Fibroblast of upper back skin (primary cell): ENCODE measurements at places on chromosomes 1 and 21.

DNA sequence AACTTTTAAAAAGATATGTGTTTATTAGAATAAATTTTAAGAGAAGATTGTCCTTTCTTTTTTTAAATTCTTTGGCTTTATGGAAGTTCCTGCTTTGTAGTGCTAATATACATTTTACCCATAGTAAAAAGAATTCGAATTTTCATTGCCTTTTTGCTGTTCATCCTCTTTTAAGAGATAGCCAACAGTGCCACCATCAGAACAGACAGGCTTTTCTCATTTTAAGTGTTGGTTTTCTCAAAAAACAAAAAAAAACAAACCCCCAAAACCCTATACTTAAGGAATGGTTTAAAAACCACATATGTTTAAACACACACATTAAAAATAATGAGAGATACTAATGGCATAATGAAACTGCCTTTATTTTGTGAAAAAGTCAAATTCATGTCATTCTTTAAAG is 118.8 kb downstream of the NEK7 start:
- DNase-seq: no peak

- DNase-seq: peak; percentile 73
Measured at GRCh38 chr1:90850898-90851710, 134.0 kb upstream of the BARHL2 start.

GRCh38 chr1:2919841-2920240 is 101.4 kb upstream of the ACTRT2 start:
- no peak for DNase-seq

DNA sequence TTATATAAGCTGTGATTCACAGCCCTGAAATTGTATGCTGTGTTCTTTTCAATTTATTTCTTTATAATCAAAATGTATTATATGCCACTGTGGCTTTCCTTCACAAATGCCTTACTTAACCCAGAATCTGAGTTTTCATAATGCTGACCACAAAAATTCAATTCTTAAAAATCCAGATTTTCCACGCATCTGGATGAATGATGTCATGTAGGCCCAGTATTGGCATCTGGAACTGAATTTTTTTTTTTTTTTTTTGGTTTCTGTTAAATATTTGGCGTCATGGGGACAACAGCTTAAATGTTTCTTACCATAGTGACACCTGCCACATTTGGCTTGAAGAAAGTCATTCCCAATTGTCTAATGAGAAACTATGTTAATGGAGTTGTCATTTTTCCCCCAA is 296.8 kb downstream of the TM2D1 start:
- peak; percentile 52 for DNase-seq

DNA sequence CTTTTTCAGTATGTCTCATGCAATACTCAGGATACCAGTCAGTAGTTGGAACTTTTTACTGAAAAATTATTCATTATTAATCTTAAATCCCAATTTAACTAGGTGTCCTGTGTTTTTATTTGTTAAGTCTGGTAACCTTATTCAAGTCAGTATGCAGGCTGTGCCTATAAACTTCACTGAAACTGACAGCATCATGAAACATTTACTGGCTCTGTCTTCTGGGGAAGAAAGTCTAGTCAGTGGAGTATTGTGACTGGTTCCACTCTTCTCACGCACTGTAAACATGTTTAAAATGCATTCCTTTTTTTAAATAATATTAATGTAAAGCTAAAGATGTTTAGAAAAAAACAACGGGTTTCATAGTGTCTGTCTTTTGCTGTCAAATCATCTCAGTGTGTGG is 739.7 kb downstream of the LTN1 start:
- DNase-seq: peak; percentile 28

- no peak for DNase-seq
Measured at GRCh38 chr1:167054946-167055630, 35.1 kb downstream of the GPA33 start.

GRCh38 chr1:8152731-8153702 is 126.9 kb upstream of the ERRFI1 start:
- DNase-seq: no peak

DNA sequence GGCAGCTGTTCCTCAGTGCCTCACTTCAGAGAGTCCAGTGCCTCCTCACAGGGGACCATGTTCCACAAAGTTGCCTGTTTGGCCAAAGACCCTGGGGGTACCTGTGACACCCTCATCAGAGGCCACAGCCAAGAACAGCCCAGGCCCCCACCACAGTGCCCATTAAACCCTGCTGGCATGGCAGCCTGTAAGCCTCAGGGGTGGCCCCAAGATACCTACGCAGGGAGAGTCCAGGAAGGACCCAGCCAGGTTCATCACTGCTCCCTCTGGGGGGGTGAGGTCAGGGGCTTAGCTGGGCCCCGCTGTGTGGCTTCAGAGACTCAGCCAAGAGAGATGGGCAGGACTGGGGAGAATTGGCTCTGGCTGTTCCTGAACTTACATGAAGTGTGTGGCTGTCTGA is 19.1 kb upstream of the PRDM16 start:
- DNase-seq: no peak

DNA sequence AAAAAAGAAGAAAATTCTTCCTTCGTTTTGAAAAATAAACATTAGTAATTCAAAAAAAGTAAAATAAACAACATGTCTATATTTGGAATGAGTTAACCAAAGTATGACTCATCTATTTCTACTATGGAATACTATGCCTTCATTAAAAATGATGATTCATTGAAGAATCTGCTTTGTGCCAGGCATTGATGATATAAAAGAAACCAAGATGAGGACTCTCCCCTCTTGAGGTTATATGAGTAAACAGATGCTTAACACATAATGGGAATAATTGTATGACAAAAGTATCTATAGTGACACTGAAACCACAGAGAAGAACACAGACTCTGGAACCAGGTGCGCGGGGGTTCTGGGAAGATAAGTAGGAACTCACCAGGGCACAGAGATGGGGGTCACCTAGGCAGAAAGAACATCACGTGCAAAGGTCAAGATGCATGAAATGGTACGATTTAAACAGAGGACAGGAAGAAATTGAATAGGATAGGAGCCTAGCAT is 18.8 kb downstream of the ELF3 start:
- DNase-seq: peak; percentile 76

GRCh38 chr1:210696709-210697108 is 368.0 kb downstream of the HHAT start:
- DNase-seq: peak; percentile 69

DNA sequence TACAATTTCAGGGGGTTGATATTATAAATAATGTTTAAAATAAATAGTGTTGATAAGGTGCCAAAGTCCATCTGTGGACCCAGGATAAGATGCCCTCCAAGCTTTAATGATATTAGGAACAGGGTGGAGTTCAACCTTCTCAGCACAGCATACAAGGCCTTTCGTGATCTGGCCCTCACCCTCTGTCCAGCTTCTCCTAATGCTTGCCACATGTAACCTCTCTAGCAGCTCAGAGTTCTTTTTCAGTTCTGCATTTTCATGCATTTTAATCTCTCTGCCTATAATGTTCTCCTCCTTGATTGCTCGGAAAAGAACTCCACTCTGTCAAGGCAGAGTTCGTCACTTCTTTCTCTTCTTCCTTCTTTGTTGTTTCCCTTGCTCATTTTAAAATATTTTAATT is 21.4 kb upstream of the SMAP2 start:
- no peak for DNase-seq

DNA sequence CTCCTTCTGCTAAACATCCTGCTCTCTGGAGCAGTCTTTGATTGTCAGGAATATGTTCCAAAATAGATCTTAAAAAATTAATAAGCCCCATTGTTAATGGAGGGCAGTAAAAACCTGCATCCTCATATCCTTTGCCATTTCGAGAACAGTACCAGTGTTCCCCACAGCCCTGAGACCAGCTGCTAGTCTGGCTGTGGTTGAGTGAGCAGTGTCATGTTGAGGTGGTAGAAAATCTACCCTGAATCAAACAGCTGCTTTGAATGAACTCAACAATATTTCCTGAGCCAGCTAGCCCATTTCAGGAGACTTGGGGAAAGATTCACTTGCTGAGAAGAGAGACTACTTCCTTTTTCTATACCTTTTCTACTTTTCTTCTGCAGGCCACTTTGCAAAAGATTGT is 24.4 kb downstream of the FABP3 start:
- DNase-seq: no peak

- peak; percentile 55 for DNase-seq
Measured at GRCh38 chr1:198024782-198025181, 107.6 kb downstream of the LHX9 start.

DNA sequence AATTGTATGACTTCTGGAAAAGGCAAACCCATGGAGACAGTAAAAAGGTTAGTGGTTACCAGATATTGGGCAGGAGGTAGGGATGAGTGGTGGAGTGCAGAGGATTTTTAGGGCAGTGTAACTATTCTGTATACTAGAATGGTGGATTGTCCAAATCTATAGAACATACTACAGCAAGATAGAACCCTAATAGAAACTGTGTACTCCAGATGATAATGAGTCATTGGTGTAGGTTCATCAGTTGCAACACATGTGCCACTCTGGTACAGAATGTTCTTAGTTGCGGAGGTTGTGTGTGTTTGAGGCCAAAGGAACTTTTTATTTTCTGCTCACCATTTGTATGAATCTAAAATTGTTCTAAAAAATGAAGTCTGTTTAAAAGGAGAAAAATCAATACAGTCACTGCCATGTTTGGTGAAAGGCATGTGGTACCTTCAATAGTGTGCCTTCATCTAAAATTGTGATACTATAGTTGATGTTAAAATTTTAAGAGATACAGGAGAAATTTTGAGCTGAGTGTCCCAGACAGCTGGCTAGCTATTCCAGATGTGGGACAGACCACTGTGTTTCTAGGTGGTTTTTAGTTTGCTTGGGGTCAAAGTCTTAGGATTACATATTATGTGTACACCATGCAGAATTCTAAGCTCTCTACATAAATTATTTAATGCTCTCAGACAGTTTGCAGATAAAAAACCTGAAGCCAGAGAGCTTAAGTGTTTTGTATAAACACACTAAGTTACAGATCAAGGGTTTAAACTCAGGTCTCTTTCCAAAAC is 150.5 kb downstream of the RPS6KC1 start:
- DNase-seq: no peak

- DNase-seq: peak; percentile 97
Measured at GRCh38 chr21:45698493-45699184, 55.1 kb downstream of the PCBP3 start.

DNA sequence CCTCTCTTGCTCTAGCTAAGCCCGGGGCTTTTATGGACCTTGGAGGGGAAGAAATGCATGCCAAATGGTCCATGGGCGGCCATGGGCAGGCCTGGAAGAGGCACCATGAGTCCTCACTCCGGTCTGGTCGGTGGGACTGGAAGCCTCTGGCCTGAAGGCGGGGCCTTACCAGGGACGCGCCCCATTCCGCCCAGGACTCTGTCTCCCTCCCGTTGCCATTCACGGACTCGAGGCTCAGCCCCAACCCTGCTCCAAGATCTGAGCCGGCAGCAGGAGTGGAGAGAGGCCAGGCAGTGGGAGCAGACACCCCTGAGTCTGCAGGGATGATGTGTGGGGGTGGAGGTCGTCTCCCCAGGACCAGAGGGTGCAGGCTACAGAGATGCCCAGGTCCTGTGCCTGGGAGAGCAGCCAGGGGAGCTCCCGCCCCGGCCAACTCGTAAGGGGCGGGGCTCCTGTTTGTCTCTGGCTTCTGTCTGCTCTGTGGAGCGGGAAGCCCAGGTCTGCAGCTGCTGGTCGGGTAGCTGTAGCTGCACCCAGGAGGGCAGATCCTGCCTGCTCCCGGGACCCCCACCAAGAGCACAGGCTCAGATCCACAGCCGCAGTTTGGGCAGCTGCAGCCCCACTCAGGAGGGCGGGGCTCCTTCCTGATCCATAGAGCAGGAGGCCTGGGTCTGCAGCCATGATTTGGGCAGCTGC is 8.3 kb upstream of the KANK4 start:
- no peak for DNase-seq

GRCh38 chr1:94795434-94795833 is 24.7 kb upstream of the SLC44A3 start:
- DNase-seq: no peak

DNA sequence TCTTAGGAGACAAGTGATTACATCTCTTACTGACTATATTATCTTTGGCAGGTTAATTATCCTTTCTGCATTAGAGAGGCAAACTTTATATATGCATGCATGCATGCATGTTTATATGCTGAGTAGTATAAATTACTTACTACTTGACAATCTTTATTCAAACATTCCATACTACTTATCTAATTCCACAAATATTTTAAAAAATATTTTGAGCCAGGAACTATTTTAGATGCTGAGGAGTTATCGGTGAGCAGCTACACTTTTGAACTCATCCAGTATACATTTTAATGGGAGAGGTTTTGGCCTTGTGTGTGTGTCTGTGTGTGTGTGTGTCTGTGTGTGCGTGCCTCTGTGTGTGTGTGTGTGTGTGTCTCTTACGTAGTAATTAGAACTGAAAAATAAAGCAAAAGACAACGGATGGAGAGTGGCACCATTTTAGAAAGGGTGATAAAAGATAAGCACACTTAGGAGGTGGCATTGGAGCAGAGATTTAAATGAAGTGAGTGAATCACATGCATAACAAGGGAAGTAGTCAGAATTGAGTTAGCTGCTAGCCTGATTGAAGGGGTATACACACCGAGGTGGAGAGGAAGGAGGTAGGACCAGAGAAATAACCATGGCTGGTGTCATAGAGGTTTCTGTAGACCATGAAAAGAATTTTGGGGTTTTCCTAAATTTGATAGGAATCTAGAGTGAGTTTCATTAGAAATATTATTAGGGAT is 1488.4 kb downstream of the MRPL39 start:
- peak; percentile 70 for DNase-seq
